Osteocyte (in vitro differentiated cells): ENCODE measurements at places on chromosomes 6 and 20. TPM values are rescaled to one million over a fixed set of nuclear protein-coding genes. Genes with fewer than 3 reads are reported as not detected.

DNA sequence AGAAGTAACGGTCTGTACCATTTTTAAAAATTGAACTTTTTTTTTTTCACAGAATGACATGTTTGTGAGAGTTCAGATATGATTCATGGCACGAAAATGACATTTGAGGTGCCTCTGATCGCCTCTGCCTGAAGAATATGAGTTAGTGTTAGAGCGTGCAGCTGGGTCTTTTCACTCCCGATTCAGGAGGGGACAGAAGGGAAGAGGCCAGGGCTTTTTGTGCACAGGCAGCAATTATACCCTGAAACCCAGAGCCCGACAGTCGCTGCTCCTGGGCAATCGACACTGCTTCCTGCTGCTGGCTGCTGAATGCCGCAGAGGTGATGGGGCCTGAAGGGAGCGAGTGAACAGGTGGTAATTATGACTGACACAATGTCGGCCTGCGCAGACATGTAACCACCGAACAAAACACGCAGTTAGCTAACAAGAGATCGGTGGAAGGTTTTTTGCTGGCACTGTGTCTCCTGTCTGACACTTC lies 652.0 kb upstream of the NOX3 start:
- DNase-seq = no peak
- H3K27me3 ChIP-seq = no peaks in the 10 kb centered on the region
- H3K27ac ChIP-seq = no peak overlapping the region

DNA sequence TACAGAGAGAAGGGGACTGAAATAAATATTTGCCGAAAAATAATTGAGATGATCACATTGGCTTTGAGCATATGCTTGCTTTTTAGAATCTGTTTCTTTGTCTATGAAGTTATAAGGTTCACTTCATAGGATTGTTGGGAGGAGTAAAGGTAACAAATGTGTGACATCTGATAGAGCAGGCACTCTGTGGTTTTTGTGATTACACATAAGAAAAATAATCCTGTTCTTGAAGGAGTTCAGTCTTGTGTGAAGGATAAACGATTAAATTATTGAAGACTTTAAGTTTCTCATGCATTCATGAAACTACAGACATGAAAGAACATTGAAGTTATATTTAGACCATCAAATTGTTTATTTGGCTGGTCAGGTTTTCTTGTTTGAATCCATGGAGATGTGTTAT lies 45.0 kb downstream of the QKI start:
- peaks cover 62% of the 10 kb centered on the region for H3K36me3 ChIP-seq
- H3K27ac ChIP-seq = peak overlapping the region; percentile 75
- H3K4me1 ChIP-seq = peaks cover 70% of the 10 kb centered on the region
- H3K4me3 ChIP-seq = no peak overlapping the region
- no peak for DNase-seq

DNA sequence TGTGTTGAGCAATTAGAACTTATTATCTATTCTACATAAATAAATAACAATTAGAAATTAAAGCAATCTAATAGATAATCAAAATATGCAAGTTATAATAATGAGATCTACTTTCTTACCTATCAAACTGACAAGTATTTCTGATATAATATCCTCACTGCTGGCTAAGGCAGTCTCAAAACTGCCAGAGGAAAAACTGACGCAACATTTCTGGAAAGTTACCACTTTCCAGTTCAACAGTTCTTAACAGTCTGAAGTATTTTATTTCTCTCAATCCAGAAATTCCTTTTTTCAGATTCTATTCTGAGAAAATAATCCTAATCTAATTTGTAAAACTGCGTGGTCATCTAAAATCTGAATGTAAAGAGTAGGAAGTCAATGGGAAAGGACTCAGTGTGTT lies 121.0 kb downstream of the TRDN start:
- H3K36me3 ChIP-seq = no peaks in the 10 kb centered on the region
- H3K4me3 ChIP-seq = no peak overlapping the region
- H3K27me3 ChIP-seq = peaks cover 11% of the 10 kb centered on the region
- no peaks in the 10 kb centered on the region for H3K4me1 ChIP-seq

The IL17A gene
- total RNA-seq = not detected in 2 replicates

The OVOL2 gene
- not detected in 2 replicates for total RNA-seq

- no peak for DNase-seq
- no peaks in the 10 kb centered on the region for H3K36me3 ChIP-seq
These were observed 222.6 kb downstream of the BCAS1 start for GRCh38 chr20:53847837-53848170.

The EGFL8 gene
- 21.4 and 22.8 TPM in 2 replicates for total RNA-seq

DNA sequence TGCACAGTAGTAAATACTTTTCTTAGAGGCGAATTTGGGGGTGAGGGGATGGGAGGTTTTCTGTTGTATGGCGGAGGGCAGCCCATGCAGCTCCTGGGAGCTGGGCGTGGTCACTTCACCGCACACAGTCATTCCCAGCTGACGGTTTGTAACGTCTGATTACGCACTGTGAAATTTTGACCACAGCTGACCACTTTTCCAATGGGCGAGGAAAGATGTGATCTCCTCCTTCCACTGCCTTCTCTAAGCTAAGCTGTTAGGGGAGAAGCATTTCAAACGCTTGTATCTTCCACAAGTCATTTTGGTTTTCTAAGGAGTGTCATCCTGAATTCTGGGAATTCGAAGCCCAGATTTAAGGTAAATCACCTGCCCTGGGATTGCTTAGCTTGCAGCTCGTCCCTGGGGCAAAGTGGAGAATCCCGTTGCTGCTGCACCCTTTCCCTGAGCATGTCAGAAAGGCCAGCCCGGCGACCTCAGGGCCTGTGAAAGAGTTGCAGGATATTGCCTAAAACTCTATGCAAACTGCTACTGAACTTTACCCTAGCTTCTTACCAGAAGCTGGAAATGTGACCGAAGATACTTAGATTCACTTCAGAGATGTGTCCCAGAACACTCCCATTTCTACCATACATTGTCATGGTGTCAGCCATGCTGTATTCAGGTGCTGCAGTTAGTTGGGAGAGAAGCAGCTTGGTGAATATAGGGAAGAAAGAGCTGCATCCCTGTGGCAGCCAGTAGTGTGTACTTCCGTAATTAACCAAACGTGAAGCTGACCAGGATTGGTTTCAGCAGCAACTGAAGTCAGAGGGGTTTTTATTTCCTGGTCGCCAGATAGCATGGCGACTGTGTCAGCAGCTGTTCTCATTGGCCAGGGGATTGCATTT lies 58.9 kb downstream of the RREB1 start:
- H3K36me3 ChIP-seq = peaks cover 4% of the 10 kb centered on the region
- no peak for DNase-seq
- H3K27me3 ChIP-seq = no peaks in the 10 kb centered on the region
- H3K27ac ChIP-seq = no peak overlapping the region
- H3K4me1 ChIP-seq = peaks cover 59% of the 10 kb centered on the region

DNA sequence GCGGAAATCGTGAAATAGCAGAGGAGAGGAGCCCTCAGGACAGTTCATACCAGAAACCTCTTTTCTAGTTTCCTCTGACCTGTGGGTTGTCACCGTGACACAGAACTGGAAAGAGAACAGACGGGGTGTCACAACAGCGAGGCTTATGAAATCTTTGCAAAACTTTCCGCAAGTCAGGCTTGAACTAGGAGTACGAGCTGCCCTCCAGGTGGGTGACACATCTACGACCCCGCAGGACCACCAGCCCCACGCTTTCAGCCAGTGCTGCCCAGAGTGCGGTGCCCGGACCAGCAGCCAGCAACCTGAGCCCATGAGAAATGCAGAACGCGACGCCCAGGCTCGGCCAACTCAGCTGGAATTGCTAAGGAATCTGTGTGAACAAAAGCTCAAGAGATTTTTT lies 30.8 kb downstream of the WRNIP1 start:
- H3K27ac ChIP-seq = no peak overlapping the region
- no peak overlapping the region for H3K4me3 ChIP-seq
- no peaks in the 10 kb centered on the region for H3K27me3 ChIP-seq
- DNase-seq = no peak

The DNAH8 gene
- 0.21 and 0.24 TPM in 2 replicates for total RNA-seq

The JPH2 gene
- 14.2 and 16.5 TPM in 2 replicates for total RNA-seq

The ERVFRD-1 gene
- not detected in 2 replicates for total RNA-seq

The NKAIN4 gene
- 0.62 TPM in 1 of 2 replicates, not detected in the other for total RNA-seq

The ACSS1 gene
- total RNA-seq = 7.6 and 8.2 TPM in 2 replicates

GRCh38 chr6:168834042-168834587 lies 393.1 kb downstream of the SMOC2 start:
- H3K27ac ChIP-seq = no peak overlapping the region
- no peaks in the 10 kb centered on the region for H3K36me3 ChIP-seq
- peaks cover 8% of the 10 kb centered on the region for H3K27me3 ChIP-seq
- H3K4me3 ChIP-seq = no peak overlapping the region

The FAM217A gene
- not detected in 2 replicates for total RNA-seq

- H3K36me3 ChIP-seq = peaks cover 5% of the 10 kb centered on the region
- H3K27ac ChIP-seq = peak overlapping the region; percentile 63
- peaks cover 31% of the 10 kb centered on the region for H3K4me1 ChIP-seq
These were observed 1.4 kb downstream of the SAMD5 start for GRCh38 chr6:147509891-147510290.

- H3K4me1 ChIP-seq = peaks cover 22% of the 10 kb centered on the region
- DNase-seq = no peak
- no peaks in the 10 kb centered on the region for H3K27me3 ChIP-seq
- H3K4me3 ChIP-seq = no peak overlapping the region
- H3K27ac ChIP-seq = no peak overlapping the region
These were observed 82.5 kb upstream of the PTPN1 start for GRCh38 chr20:50427719-50428083.

DNA sequence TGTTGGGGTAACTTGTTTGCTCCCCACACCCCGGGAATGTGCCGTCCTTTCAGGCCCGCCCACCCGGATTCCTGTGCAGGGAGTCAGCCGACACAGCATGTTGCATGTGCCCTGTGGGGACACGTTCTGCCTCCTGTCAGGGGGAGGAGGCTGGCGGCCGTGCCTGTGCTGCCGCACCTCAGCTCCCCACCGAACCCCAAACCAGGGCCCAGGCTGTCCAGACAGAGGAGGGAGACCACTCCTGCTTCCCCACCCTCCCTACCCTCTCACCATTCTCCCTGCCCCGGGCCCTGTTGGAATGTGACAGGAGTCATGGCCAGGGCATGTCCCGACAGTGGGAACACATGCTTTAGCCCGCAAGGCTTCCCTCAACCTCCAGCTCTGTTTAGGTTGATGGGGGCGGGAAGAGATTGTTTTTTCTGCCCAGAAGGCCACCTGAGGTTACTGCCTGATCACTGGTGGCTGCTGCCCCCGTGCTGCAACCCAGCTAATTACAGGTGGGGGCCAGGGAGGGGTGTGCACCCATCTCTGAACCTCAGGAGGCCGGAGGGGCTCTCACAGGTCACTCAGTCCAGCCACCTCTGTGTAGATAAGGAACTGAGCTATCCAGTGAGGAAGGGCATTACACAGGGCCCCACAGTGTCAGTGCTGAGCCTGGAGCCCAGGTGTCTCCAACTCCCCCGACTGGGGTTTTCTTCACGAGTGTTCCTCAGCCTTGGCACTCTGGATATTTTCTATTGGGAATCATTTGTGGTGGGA lies 13.6 kb downstream of the LRRC73 start:
- peak overlapping the region; percentile 67 for H3K27ac ChIP-seq
- no peak for DNase-seq
- H3K4me1 ChIP-seq = peaks cover 52% of the 10 kb centered on the region
- peaks cover 22% of the 10 kb centered on the region for H3K36me3 ChIP-seq
- H3K4me3 ChIP-seq = no peak overlapping the region
- no peaks in the 10 kb centered on the region for H3K27me3 ChIP-seq

- DNase-seq = no peak
- H3K4me1 ChIP-seq = peaks cover 17% of the 10 kb centered on the region
- H3K27ac ChIP-seq = no peak overlapping the region
- H3K4me3 ChIP-seq = no peak overlapping the region
- H3K36me3 ChIP-seq = no peaks in the 10 kb centered on the region
- H3K27me3 ChIP-seq = no peaks in the 10 kb centered on the region
These were observed 94.4 kb upstream of the TNFAIP3 start for GRCh38 chr6:137772541-137773250.

DNA sequence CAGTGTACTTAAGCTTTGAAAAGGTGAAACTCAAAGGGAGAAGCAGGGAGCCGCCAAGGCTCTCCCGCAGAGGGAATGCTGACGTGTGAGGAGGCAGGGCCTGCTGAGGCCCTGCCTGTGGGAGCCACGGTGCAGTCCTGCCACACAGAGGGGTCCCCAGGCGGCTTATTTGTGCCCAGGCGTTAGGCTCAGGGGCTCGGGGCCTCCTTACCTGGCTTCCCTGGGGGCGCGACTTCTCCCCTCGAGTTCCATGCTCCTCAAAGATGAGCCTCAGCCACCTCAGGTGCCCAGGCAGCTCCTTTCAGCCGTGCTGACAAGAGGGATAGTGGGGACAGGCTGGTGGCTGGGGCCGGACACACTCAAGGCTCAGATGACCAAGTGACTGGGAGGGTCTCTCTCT lies 2.2 kb upstream of the KIF25 start:
- no peak overlapping the region for H3K4me3 ChIP-seq
- H3K36me3 ChIP-seq = no peaks in the 10 kb centered on the region
- H3K4me1 ChIP-seq = no peaks in the 10 kb centered on the region
- H3K27ac ChIP-seq = no peak overlapping the region

The TBX18 gene
- 5.4 and 8.0 TPM in 2 replicates for total RNA-seq

GRCh38 chr6:73177221-73177944 lies 47.9 kb downstream of the KHDC1L start:
- H3K27me3 ChIP-seq = no peaks in the 10 kb centered on the region
- H3K4me1 ChIP-seq = peaks cover 6% of the 10 kb centered on the region
- H3K4me3 ChIP-seq = no peak overlapping the region
- no peak overlapping the region for H3K27ac ChIP-seq
- no peaks in the 10 kb centered on the region for H3K36me3 ChIP-seq

The COX4I2 gene
- total RNA-seq = not detected in 2 replicates
